ENCODE measurements at places on chromosomes 16 and 17. TPM values are rescaled to one million over a fixed set of nuclear protein-coding genes. Genes with fewer than 3 reads are reported as not detected.

DNA sequence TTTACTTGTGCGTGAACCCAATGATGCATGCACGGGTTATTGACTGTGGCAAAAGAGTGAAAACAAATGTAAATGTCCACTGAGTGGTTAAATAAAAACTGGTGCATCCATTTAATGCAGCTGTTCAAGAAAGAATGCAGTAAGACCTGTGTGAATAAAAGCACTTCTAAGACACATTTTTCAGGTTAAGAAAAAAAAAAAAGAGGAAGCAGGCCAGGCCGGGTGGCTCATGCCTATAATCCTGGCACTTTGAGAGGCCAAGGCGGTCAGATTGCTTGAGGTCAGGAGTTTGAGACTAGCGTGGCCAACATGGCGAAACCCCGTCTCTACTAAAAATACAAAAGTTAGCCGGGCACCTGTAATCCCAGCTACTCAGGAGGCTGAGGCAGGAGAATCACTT lies 11.8 kb downstream of the CNGB1 start:
- DNase-seq, result no peak

The MYH2 gene
- total RNA-seq, result not detected

DNA sequence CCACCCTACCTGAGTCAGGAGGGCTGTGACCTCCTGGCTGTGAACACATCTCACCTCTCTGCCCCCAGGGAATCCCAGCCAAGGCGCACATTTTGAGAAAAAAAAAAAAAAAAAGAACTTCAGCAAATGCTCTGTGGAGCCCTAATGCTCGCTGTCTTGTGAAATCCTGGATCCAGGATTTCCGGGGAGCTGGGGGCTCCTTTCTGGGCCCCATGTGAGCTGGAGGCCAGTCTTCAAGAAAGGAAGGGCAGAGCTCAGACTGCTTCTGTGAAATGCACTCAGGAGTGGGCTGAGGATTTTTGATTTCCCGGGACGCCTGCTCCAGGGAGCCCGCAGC lies 36.0 kb upstream of the EMP2 start:
- no peak for DNase-seq

DNA sequence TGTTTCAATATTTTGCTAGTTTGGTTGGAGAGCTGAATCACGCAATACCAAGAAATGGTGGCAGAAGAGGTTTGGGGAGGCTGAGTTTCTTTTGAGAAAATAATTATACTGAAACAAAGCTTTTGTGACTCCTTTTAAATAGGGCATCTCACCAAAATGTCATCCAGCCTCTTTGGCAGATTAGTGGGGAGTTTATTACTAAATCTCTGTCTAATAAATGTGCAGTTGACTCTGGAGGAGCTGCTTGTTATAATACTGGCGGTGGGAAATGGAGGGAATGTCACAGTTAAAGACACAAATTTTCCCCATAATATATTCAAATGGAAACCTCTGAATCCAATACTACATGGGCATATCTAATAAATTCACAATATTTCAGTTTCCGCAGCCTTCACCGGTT lies 44.7 kb downstream of the SNX11 start:
- DNase-seq, result no peak

- no peak for DNase-seq
These were observed 22.2 kb downstream of the CFAP52 start for GRCh38 chr17:9598661-9599060.

The GAST gene
- not detected for total RNA-seq

All from fibroblast of the aortic adventitia (primary cell).